Caco-2 (cell line): ENCODE measurements at places on chromosomes 12 and 14.

DNA sequence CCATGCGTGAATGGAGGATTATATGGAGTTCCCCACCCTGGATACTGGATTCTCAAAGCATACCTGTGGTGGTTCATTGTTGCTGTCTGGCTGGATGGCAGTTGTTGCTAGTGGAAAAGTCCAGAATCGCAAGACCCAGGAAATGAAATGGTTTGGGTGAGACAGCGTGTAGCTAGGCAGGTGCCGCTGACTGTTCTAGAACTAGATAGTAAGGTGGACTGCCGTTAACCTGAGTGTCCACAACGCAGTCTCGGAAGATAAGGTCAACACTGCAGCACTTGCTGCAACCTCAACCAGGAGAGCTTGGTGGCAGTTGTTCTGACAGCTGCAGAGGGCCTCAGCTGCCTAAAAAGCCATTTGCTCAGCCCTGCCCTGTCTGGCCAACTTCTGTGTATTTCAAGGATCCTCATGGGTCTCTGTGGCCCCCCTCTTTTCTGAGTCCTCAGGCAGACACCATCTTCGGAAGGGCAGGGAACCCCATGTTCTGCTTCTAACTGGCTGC is 15.5 kb upstream of the IRF2BPL start:
- no peaks in the 10 kb centered on the region for H3K36me3 ChIP-seq
- peak overlapping the region; percentile 86 for H3K27ac ChIP-seq
- peaks cover 43% of the 10 kb centered on the region for H3K4me1 ChIP-seq
- H3K27me3 ChIP-seq = no peaks in the 10 kb centered on the region
- no peak overlapping the region for H3K4me3 ChIP-seq
- no peak for DNase-seq

DNA sequence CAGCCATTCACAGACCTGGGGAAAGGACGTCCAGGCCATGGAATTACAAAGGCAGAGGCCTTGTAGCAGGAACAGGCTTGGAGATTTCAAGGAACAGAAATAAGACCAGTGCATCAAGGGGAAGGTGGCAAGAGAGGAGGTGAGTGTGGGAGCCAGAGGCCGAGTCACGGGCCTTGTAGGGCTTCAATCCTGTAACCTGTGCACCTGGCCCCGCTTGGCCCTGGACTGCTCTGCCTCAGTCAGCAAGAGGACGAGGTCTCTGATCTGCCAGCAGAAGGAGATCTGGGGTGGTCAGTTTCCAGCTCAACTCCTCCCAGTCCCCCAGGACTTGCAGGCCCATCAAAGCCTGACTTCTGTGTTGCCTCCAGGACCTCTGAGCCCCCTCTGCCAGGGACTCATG is 200.8 kb downstream of the VRK1 start:
- no peaks in the 10 kb centered on the region for H3K4me1 ChIP-seq
- no peaks in the 10 kb centered on the region for H3K36me3 ChIP-seq
- no peak overlapping the region for H3K27ac ChIP-seq
- H3K4me3 ChIP-seq = no peak overlapping the region

- peaks cover 30% of the 10 kb centered on the region for H3K4me1 ChIP-seq
- peak; percentile 71 for DNase-seq
- H3K27ac ChIP-seq = peak overlapping the region; percentile 94
- H3K36me3 ChIP-seq = peaks cover 4% of the 10 kb centered on the region
Observed at GRCh38 chr12:57519796-57520052, 590 bp downstream of the DDIT3 start.

GRCh38 chr12:92194561-92194960 is 48.9 kb upstream of the BTG1 start:
- H3K4me3 ChIP-seq = no peak overlapping the region
- no peak for DNase-seq
- no peaks in the 10 kb centered on the region for H3K36me3 ChIP-seq
- H3K4me1 ChIP-seq = no peaks in the 10 kb centered on the region
- no peaks in the 10 kb centered on the region for H3K27me3 ChIP-seq

- H3K4me1 ChIP-seq = peaks cover 14% of the 10 kb centered on the region
- no peak overlapping the region for H3K27ac ChIP-seq
- no peaks in the 10 kb centered on the region for H3K36me3 ChIP-seq
- H3K4me3 ChIP-seq = no peak overlapping the region
- no peak for DNase-seq
- no peaks in the 10 kb centered on the region for H3K27me3 ChIP-seq
Observed at GRCh38 chr12:122880155-122880667, 15.7 kb downstream of the VPS37B start.

GRCh38 chr14:91729756-91730155 is 2.1 kb downstream of the CATSPERB start:
- H3K4me1 ChIP-seq = peaks cover 23% of the 10 kb centered on the region
- H3K4me3 ChIP-seq = no peak overlapping the region
- no peaks in the 10 kb centered on the region for H3K36me3 ChIP-seq
- no peak for DNase-seq

GRCh38 chr12:80892597-80893445 is 44.9 kb downstream of the LIN7A start:
- DNase-seq = no peak
- no peaks in the 10 kb centered on the region for H3K27me3 ChIP-seq
- H3K36me3 ChIP-seq = no peaks in the 10 kb centered on the region
- no peak overlapping the region for H3K27ac ChIP-seq
- no peak overlapping the region for H3K4me3 ChIP-seq

GRCh38 chr12:48414021-48414420 is 58.3 kb upstream of the ANP32D start:
- H3K27ac ChIP-seq = no peak overlapping the region
- no peak for DNase-seq
- H3K27me3 ChIP-seq = no peaks in the 10 kb centered on the region
- H3K36me3 ChIP-seq = no peaks in the 10 kb centered on the region
- peaks cover 2% of the 10 kb centered on the region for H3K4me1 ChIP-seq

DNA sequence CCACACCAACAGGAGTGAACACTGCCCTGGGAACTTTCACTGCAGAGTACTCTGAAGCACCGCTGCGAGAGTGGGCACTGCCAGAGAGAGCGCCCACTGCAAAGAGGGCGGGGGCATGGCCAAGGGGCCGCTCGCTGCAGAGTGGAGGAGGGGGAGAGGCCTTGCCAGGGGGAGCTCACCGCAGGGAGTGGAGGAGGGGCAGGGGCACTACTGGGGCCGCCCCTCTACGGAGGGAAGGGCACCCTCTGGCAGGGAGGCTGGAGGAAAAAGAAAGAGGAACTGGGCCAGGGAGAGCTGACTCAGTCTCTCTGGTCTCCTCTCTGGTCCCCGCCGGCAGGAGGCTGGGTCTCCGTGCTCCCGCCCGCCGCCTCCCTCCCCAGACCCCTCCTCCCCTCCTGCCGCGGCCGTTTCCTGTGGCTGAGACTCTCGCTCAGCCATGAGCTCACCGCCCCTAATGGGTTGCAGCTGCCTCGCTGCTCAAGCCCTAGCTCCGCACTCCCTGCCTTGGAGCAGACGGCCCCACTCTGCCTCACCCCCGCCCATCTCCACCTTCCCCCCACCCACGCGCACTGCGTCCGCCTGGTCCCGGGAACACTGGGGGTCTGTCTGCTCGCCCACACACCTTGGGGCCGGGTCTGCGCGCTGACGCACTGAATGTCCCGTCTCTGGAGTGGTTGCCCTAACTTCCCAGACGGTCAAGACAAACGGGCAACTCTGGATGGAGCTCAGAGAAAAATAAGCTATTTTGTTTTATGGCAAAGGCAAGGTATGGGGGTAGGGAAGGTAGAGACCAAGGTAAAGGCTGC is 1.3 kb downstream of the ARHGEF40 start:
- no peaks in the 10 kb centered on the region for H3K36me3 ChIP-seq
- peak overlapping the region; percentile 22 for H3K27ac ChIP-seq
- peak overlapping the region; percentile 76 for H3K4me3 ChIP-seq
- H3K27me3 ChIP-seq = no peaks in the 10 kb centered on the region

DNA sequence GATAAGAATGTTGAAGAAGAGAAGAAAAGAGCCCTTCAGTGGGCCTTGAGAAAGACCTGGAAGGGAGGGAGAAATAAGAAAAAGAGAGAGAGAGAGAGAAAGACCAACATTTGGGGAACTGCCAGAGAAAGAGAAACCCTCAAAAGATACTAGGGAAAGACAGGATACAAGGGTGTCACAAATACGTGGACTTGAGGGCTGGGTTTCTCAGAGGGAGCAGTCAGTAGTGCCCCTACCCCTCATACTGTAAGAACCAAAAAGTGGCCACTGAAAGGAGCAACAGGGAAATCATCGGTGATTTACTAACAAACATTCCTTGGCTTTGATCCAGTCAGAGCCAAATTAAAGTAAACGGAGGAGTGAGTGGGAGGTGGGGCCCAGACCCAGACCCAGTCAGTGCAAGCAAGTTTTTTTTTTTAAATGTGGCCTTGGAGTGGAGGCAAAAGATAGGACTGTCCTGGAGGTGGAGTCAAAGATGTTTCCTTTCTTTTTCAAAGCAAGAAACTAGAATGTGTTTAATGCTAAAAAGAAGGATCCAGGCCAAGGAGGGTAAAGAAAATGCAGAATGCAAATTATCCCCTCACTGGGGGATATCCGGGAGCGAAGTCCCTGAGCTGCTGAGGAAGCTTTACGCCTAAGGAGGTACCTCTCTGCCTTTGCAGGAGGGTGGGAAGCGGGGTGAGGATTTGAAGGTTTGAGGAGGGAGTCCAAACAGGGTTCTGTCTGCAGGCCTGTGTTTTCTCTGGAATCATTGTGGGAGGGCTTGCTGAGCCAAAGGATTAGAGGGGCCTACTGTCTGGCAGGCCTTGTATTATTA is 143.5 kb upstream of the AMIGO2 start:
- no peaks in the 10 kb centered on the region for H3K27me3 ChIP-seq
- peaks cover 63% of the 10 kb centered on the region for H3K4me1 ChIP-seq
- H3K27ac ChIP-seq = peak overlapping the region; percentile 66
- H3K4me3 ChIP-seq = no peak overlapping the region
- DNase-seq = peak; percentile 65
- H3K36me3 ChIP-seq = no peaks in the 10 kb centered on the region

- no peaks in the 10 kb centered on the region for H3K36me3 ChIP-seq
- no peak for DNase-seq
- no peak overlapping the region for H3K27ac ChIP-seq
Observed at GRCh38 chr12:123119808-123120207, 31.1 kb downstream of the PITPNM2 start.

GRCh38 chr12:82966001-82966559 is 279.4 kb downstream of the TMTC2 start:
- H3K27me3 ChIP-seq = no peaks in the 10 kb centered on the region
- H3K4me1 ChIP-seq = no peaks in the 10 kb centered on the region
- no peak overlapping the region for H3K4me3 ChIP-seq
- no peak for DNase-seq
- H3K36me3 ChIP-seq = no peaks in the 10 kb centered on the region
- H3K27ac ChIP-seq = no peak overlapping the region

DNA sequence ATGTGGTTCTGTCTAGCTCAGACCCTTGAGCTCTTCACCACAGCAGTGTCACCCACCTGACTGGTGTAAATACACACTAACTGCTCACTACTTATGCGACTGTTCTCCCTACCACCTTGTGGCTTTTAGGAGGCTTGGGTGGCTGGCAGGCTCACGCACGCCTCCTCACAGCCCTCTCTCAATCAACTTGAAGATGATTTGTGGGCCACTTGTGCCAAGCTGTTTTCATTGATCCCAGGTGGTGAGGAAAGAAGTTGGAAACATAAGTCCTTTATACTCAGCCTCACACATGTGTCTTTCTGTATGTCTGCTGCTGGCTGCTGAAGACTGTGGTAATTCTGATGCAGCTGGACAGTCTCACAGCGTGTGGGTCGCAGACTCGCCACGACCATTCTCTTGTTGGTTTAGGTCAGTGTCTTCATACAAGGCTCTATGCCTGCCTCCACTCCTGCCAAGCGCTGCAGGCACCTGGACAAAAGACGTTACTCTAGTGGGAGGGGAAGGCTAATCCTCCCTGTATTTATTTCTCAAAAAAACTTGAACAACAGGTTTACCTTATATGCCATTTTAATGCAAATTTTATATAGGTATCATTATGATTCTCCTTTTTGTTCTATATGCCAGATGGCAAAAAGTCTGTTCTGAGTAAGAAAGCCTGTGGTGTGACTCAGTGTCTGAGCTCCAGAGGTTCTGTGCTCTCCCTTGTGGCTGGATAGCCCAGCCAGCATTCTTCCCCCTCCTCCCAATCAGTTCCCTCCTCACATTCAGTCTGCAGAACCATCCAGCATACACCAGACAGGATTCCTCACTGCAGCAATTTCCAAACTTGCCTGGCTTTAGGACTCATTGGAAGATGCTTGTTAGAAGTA is 115.6 kb downstream of the DIP2B start:
- peaks cover 67% of the 10 kb centered on the region for H3K4me1 ChIP-seq
- peak; percentile 50 for DNase-seq
- H3K4me3 ChIP-seq = no peak overlapping the region

DNA sequence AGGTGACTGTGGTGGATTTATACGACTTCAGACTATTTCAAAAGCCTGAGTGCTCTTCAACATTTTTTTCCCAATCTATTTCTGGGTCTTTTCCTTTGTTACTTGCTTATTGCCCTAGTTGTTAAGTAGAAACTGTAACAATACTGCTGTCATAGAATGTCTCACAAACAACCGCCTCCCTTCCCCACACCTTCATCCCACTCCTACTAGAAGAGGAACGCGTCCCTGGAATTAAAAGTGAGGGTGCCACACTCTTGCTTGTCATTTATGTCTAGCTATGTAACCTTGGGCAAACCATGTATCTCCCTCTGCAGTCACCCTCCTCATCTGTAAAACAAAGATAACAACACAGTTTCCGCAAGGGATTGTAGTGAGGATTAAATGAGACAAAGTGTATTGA is 8.6 kb downstream of the BRAP start:
- no peak for DNase-seq
- H3K4me1 ChIP-seq = no peaks in the 10 kb centered on the region
- no peaks in the 10 kb centered on the region for H3K27me3 ChIP-seq
- H3K36me3 ChIP-seq = peaks cover 1% of the 10 kb centered on the region; the same call in 1 of the 2 replicates

- no peak overlapping the region for H3K4me3 ChIP-seq
- H3K36me3 ChIP-seq = no peaks in the 10 kb centered on the region
- DNase-seq = no peak
- H3K4me1 ChIP-seq = no peaks in the 10 kb centered on the region
- H3K27me3 ChIP-seq = no peaks in the 10 kb centered on the region
Observed at GRCh38 chr14:40282196-40282595, 850.0 kb upstream of the FBXO33 start.

DNA sequence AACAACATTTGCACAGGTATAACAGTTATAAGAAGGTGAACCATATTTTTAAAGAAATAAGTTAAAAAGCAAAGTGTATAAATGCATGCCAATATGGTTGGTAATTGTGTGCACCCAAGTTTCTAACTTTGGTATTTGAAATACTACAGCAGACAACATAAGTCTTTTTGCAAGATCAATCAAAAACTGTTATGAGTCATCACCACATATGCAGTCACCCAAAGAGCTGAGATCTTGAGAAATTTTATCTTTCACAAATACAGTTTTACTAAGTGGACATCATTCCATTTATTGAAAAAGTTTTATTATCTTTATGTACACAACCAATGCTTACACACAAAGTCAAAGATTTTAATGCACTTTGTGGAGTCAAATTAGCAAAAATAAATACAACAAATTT is 7.0 kb upstream of the ACSS3 start:
- DNase-seq = no peak
- no peaks in the 10 kb centered on the region for H3K36me3 ChIP-seq
- H3K27ac ChIP-seq = no peak overlapping the region

DNA sequence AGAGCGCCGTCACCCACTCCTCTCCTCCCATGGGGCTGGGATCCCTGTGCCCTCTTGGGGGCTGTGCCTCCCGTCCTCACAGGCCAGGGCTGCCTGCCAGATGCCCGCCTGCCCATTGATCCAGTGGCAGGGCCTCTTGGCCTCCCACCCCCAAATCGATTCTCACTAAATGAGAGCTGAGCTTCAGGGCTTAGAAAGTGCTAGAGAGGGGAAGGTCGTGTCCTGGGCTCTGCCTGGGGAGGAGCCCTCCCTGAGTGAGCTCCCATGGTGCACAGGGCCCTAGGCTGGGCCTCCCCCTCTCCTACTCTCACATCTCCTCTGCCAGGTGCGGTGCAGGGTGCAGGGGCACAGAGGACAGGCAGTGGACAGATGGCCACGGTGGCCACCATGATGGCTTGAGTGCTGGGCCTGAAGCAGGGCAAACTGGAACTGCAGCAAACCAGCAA is 9.2 kb downstream of the BEGAIN start:
- no peak for DNase-seq
- H3K27me3 ChIP-seq = no peaks in the 10 kb centered on the region; the same call in 1 of the 2 replicates
- no peaks in the 10 kb centered on the region for H3K36me3 ChIP-seq
- H3K4me3 ChIP-seq = no peak overlapping the region
- H3K27ac ChIP-seq = no peak overlapping the region
